Thyroid gland (tissue), 4 donors: ENCODE measurements at places on chromosomes 5 and 9. TPM values are rescaled to one million over a fixed set of nuclear protein-coding genes. Genes with fewer than 3 reads are reported as not detected.

Gene TUBB4B
- total RNA-seq: 363 TPM

GRCh38 chr5:103021314-103021713 lies 98.6 kb downstream of the GIN1 start:
- no peak for DNase-seq

- no peak for DNase-seq
Measured at GRCh38 chr9:113244556-113244955, 23.2 kb downstream of the SLC31A1 start.

Gene DBH
- not detected for total RNA-seq

GRCh38 chr5:100827481-100827889 lies 75.6 kb downstream of the ST8SIA4 start:
- DNase-seq: no peak

- no peak for DNase-seq
Measured at GRCh38 chr5:5560016-5560415, 137.5 kb downstream of the ICE1 start.

GRCh38 chr5:57422993-57423392 lies 59.6 kb downstream of the ACTBL2 start:
- DNase-seq: no peak

Gene PCDHB15
- total RNA-seq: 3.8 TPM
